CD8-positive, alpha-beta T cell (primary cell): ENCODE measurements at places on chromosomes 7 and 10.

GRCh38 chr7:151132461-151133205 lies 34.9 kb downstream of the GBX1 start:
- no peak for DNase-seq

DNA sequence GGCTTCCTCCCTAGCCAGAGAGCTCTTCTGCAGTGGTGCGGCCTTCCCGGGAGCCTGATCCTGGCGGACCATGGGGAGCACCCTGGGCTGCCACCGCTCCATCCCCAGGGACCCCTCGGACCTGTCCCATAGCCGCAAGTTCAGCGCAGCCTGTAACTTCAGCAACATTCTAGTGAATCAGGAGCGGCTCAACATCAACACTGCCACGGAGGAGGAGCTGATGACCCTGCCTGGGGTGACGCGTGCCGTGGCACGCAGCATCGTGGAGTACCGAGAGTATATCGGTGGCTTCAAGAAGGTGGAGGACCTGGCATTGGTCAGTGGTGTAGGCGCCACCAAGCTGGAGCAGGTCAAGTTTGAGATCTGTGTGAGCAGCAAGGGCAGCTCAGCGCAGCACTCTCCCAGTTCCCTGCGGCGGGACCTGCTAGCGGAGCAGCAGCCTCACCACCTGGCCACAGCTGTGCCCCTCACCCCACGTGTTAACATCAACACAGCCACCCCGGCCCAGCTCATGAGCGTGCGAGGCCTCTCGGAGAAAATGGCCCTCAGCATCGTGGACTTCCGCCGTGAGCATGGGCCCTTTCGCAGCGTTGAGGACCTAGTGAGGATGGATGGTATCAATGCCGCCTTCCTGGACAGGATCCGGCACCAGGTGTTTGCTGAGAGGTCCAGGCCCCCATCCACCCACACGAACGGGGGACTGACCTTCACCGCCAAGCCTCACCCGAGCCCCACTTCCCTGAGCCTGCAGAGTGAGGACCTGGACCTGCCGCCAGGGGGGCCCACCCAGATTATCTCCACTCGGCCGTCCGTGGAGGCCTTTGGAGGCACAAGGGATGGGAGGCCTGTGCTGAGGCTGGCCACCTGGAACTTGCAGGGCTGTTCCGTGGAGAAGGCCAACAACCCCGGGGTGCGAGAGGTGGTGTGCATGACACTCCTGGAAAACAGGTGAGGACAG lies 1.5 kb downstream of the EEPD1 start:
- no peak for DNase-seq

- no peak for DNase-seq
These were observed 918.1 kb upstream of the MBL2 start for GRCh38 chr10:53690524-53691240.

DNA sequence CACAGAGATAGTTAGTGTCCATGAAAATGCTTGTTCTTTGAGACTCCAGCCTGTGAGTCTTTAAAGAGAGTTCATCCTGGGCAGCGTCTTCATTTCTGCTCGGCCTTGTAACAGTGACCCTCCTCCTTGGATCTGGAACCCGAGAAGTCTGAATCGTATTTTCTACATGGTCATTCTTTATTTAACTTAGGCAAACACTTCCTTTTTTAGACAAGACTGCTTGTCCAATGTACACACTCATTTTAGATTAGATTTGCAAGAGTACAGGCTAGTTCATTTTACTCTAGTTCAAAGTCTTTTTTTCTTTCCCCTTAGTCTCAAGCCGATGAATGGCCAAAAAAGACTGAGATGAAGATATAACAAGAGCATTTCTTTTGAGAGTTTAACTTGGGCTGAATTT lies 133.5 kb downstream of the CHN2 start:
- no peak for DNase-seq

GRCh38 chr7:91425149-91425548 lies 160.9 kb downstream of the FZD1 start:
- DNase-seq, result no peak

DNA sequence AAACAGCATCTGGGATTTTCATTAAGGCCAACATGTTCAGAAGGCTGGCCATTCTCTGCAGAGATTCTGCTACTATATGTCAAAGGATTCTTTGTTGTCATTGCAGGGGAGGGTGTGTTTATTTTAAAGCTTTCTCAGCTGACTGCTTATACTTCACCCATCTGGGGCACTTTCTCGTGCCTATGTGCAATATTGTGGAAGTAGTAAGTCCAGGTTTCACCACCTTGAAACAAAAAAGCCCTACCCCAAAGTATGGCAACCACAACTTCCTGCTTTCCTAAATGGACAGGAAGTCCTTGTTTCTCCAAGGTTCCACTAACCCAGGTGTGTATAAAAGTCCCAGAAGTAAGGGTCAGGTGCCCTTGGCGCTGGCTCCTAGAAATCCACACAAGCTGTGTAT lies 58.7 kb upstream of the COL1A2 start:
- DNase-seq, result no peak

DNA sequence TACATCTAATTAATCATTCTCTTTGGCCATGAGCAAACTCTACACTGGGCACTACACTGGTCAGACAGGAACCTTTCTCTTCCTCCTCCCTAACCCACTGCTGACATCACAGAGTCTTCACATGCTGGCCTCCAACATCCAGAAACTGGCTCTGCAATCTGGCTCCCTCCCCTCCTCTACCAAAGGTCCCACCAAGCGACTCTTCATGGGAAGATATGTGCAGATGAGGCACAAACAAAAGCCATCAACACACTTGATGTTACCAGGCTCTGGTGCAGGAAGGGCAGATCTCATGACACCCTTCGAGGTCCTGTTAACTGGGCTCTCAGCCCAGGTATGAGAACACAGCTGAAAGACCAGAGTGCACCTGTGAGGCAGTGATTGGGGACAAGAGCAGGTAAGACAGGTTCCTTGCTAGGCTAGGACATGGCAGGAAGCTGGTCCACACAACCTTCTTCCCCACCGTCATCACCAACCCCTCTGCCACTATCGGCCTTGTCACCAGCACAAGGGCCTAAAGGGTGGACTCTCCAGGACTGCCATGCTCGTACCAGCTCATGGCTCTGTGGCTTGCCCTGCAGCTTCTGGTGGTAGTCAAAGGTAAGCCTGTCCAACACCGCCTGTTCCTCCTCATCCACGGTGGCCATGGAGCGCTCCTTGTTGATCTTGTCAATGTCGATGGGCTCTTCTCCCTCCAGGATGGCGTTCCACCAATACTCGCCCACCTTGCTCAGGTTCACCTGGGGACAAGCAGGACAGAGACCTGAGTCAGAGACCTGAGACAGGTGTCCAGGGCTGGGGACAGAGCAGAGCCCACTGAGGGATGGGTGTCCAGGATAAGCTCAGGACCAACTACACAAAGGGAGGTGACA lies 66.6 kb upstream of the CAMK2B start:
- DNase-seq, result no peak
